ENCODE measurements at places on chromosomes 1 and 21. TPM values are rescaled to one million over a fixed set of nuclear protein-coding genes. Genes with fewer than 3 reads are reported as not detected.

- no peak for DNase-seq
These were observed 65.6 kb upstream of the SLC44A3 start for GRCh38 chr1:94754570-94754969.

- DNase-seq, result no peak
These were observed 17.1 kb upstream of the CCDC190 start for GRCh38 chr1:162878000-162878596.

DNA sequence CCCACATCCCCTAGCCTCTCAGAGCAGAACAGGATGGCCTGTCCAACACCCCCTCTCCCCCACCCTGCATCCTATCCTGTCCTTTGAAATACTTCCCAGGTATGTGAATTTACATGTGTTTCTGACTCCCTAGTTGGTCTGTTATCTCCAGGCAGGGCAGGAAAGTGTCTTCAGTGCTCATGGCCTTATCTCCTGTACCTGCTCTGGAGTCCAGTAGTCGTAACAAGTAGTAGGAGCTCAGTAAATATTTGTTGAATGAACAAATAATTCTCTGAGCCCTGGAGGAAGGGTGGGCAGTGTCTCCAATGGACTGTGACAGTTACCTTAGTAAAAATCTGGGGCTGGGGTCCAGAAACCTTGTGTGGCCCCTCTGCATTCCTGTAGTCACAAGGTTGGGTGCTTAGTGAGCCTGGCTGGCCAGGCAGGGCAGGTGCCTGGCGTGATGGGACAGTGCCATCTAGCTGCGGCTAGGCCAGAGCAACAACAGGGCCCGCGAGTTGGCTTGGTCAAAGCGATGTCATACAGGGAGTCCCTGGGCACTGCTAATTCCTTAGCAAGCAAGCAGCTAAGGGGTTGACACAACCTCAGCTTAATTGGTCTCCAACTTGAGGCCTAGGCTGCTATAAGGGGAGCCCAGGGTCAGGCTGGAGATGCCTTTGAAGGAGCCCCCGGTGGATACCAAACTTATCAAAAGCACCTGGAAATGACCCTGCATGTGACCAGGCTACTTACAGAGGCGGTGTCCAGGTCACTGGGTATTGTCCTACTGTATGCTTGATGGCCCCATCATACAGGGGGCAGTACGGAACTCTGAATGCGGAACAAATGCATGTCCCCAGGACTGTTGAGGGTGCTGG is 89.0 kb upstream of the PPM1J start:
- peak; percentile 5 for DNase-seq

DNA sequence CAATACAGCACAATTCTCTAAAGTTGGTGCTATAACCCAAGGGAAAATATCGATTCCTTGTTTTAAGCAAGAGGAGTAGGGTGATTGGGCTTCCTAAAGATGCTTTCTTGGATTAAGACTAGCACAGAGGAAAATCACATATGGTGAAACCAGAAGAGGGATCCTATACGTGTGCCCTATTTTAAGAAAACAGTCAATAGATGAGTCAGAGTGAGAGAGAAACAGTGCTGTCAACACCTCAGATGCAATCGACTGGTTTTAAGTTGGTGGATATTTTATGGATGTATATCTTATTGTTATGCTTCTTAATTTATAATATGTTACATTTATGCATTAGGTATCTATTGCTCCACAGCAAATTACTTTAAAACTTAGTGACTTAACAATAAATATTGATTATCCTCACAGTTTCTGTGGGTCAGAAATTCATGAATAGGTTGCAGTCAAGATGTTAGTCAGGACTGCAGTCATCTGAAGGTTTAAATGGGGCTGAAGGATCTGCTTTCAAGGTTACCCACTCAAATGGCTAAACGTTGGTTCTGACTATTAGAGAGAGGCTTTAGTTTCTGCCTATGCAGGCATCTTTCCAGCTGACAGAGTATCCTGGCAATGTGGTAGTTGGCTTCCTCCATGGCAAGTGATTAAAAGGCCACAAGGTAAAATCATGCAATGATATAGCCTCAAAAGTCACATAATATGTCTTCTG is 61.6 kb upstream of the DEPDC1 start:
- DNase-seq, result no peak

DNA sequence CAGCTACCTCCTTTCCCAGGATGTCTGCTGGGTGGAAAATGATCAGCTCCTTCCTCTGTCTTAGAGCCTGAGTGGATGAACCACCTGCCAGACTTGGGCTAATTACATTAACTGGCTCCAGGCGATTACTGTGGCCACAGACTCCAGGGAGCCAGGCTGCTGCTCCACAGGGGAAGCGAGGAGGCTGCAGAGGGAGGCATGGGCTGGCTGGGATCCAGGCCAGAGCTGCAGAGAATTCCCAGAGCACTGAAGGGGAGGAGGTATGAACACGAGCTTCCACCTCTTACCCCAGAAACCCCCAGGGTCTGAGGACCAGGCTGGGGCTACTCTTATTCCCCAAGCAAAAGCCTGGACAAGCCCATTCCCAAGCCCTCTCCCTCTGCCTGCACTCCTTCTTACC is 136.0 kb upstream of the KLHDC7A start:
- DNase-seq, result no peak

DNA sequence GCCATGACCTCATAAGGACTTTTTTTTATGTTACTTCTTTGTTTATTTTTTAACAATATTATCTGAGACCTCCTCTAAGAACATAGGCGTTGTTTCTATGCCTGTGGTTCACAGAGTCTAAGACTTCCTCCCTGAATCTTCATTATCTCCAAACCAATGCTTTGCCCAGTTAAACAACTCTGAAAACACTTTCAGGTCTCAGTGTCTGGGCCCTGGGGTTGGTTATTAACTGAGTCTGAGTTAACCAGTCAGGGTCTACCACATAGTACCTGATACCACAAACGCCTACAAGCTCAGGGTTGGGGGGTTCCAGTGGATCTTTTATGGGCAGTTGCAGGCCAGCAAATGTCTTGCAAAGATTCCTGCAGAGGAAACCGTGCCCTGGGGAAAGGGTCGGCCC is 138.2 kb downstream of the AJAP1 start:
- DNase-seq, result no peak

DNA sequence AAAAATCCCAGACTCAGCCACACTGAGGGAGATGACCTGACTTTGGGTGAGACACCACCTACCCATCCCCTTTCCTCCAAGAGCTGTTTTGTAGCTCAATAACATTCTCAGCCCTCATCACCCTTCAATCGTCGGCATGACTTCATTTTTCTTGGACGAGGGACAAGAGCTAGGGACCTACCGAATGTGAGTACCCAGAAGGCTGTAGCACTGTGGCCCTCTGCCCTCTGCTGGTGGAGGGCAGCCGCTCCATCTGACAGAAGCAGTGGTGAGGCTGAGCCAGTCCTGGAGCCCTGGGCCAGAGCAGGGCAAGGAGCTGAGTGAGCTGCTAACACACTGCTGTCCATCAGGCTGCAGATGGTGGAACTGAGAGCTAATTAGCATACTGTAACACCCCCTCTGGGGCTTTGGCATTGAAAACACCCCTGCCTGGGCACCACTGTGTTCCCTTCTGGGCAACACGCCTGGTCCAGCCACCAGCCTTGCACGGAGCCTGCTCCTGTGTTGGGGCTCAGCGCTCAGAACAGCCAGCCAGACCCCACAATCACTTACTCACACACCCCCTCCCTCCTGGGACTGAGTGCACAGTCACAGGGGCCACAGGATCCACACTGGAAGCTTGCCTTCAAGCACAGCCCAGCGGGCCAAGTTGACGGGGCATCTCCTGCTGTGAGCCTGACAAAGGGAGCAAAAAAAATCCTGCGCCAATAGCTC is 18.3 kb upstream of the ALPL start:
- no peak for DNase-seq

DNA sequence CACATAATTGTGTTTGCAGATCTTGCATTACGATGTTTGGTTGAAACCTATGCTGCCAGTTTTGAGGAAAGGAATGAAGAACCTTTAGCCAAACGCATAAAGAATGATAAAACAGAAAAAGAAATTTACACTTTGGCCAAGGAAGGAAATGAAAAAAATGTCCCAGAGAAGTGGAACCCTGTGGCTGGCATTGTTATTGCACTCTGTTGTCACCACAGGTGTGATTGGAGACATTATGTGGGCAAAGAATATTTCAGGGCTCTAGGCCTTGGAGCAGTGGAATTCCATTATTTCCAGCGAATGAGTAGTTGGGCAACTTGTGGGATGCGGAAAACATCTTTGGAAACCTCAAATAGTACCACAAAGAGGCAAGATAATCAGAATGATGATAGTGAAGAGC is 14.9 kb downstream of the TRMT13 start:
- DNase-seq, result no peak

DNA sequence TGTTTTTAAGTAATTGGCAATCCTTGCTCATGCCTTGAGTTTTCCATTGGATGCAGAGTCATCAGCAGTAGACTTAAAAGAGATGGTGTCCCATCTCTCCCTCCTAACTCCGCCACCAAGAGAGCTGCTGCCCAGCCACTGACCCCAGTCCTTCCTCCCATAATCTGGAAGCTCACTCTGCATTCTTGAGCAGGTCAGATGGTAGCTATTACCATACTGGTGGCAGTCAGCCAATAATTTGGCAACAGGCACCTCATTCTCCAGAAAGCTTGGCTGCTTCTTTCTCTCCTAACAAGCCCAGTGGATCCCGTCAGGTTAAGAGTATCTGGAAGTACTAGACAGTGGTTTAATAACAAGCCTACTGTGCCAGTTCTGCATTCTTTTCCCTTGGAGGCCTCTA is 272.1 kb downstream of the ZNF648 start:
- DNase-seq, result no peak

DNA sequence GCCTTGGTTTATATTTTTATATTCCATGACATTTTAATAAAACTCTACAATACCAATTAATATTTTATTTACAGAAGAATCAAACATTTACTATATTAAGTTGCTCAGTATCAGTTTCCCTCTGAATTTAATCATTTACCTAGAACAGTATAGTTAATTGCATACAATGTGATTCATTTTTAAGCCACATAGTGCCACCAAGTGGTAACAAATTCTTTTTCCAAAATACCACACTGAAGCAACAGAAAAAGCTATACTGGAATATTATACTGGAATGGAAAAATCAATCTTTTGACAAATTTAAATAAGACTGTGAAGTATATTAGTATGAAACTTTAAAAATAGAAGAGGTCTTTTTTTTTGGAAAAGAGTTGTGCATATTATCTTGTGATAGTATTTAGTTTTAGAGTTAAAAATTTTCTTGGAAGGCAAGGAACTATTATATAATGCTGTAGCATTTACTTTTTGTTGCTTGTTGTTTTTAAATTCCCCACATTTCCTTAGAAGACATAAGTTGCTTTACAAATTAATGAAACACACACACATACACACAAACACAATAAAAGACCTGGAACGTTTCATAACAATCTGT is 57.3 kb downstream of the ZNF644 start:
- DNase-seq, result no peak

DNA sequence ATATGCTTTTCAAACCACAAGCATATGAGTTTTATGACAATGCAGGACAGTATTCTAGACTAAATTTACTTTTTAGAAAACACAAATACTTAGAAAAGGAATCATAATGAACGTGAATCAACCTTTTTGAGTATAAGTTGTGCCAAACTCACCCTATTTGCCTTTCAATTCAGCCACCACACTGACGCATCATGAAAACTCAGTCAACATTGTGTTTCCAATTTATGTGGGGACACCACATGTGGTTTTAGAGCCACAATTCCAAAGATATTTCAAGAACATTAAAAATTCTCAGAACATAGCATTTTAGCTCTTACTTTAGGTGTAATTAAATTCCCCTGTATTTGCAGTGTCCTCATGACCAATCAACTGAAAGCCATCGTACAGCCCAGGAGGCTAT is 118.8 kb downstream of the PTBP2 start:
- DNase-seq, result no peak

- DNase-seq, result no peak
These were observed 6.9 kb downstream of the TRABD2B start for GRCh38 chr1:47990286-47990685.

DNA sequence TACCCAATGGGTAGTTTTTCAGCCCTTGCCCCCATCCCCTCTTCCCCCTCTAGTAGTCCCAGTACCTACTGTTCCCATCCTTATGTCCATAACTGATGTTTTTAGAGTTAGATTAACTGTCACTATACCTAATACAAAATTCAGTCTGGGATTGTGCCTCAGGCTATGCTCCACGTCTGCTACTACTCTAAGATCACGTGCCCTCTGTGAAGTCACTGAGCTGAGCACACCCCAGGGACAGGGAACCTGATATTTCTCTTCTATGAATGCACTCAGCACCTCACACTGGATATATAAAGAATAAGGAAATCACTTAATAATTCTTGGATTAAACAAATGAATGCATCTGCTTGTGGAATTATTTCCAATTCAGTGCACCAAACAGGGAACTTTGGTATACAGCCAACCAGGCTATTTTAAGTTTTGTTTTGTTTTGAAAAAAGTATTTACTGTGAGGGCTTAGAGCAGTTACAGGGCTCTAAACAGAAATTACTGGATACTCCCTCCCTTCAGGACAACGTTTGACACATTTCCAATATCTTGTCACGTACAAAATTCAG is 307.9 kb downstream of the SMYD3 start:
- no peak for DNase-seq

DNA sequence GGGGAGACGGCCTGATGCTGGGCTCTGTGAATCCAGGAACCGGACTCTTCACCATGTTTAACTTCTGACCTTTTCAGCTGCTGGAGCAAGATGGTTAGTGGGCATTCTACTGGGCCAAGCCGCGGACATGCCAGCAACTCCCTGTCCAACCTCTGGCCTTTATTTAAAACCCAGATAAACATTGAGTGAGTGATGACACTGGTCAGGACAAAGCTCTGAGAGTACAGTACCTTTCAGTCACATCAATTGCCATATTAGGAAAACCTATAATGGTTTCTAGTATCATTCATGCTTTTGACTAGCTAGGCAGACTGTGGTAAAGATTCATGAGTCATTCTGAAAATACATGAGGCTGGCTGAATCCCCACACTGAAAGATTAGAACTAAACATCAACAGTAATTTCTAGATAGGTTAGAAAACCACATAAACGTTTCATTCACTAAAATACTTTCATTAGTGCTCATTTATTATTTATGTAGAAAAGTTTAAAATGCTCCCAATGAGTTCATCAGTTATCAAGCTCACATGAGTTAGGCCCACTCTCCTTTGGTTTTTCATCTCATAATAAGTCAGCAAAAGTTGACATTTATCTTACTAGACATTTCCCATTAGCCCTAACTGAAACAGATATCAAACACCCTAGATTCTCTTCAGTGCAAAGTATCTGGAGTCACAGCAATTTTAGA is 7.1 kb upstream of the ACTA1 start:
- no peak for DNase-seq

Gene GPR157
- 11.0 TPM for total RNA-seq

Gene HP1BP3
- total RNA-seq, result 236 TPM

Gene ANKRD45
- total RNA-seq, result not detected

Gene OXCT2
- total RNA-seq, result 0.27 TPM

Gene MPZ
- total RNA-seq, result 2.3 TPM

Gene CFHR4
- not detected for total RNA-seq

Gene GPATCH2
- total RNA-seq, result 8.6 TPM

Gene TAS1R3
- total RNA-seq, result 2.3 TPM

Gene LCE2A
- not detected for total RNA-seq

Gene ERICH3
- not detected for total RNA-seq

Gene S100A1
- total RNA-seq, result not detected

Gene FCRL4
- total RNA-seq, result not detected

Gene FAM177B
- not detected for total RNA-seq

Gene OR10J1
- total RNA-seq, result not detected
